ENCODE measurements at places on chromosomes 13 and 19. TPM values are rescaled to one million over a fixed set of nuclear protein-coding genes. Genes with fewer than 3 reads are reported as not detected.

GRCh38 chr19:31518216-31519020, 169.2 kb upstream of the TSHZ3 start:
- no peak for DNase-seq

DNA sequence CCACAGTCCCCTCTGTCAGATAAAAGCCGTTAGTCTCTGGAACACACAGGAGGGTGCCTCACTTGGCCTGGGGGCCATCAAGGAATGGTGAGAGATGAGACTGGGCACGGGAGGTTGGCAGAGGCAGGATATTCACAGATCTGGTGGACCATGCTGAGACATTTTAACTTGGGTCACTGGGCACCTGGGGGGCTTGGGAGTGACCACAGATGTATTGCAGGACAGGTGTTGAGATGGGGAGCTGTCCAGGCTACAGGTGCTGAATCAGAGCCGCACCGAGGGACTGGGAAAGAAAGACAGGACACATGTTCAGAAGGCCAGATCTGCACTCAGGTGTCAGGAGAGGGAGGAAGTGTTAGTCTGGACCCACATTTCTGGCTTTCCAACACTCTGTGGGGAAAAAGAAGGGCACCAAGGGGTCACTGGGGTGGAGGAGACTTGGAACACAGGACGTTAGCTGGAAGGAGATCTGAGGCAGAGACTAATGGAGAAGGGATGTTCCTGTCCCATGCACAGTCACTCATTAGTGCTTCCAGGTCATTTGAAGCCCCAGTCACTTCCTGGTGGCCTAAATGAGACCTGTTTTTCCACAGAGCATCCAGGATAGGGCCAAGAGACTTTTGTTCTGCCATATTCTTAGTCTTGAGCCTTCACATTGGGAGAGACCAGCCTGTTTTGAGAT, 56.1 kb downstream of the CHST8 start:
- no peak for DNase-seq

DNA sequence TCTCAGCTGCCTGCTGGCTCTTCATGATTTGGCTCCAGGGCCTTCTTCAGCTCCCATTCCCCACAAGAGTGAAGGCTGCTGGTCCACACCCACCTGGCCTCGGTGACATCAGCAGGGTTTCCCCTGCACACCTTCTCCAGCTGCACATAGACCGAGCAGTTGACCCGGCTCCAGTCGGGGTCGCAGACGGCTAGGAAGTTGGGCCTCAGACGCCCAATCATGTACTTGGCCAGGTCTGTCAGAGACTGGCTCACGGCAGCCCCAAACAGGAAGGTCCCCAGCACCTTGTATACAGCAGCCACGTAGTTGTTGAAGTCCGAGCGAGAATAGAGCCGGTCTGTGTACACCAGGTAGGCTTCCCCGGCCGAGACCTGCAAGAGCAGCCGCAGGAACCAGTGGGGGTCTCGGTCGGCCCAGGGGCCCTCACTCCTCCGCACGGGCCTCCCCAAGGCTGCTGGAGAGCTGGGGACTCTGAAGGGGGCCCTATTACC, 3.8 kb downstream of the PLPP2 start:
- DNase-seq, result no peak

DNA sequence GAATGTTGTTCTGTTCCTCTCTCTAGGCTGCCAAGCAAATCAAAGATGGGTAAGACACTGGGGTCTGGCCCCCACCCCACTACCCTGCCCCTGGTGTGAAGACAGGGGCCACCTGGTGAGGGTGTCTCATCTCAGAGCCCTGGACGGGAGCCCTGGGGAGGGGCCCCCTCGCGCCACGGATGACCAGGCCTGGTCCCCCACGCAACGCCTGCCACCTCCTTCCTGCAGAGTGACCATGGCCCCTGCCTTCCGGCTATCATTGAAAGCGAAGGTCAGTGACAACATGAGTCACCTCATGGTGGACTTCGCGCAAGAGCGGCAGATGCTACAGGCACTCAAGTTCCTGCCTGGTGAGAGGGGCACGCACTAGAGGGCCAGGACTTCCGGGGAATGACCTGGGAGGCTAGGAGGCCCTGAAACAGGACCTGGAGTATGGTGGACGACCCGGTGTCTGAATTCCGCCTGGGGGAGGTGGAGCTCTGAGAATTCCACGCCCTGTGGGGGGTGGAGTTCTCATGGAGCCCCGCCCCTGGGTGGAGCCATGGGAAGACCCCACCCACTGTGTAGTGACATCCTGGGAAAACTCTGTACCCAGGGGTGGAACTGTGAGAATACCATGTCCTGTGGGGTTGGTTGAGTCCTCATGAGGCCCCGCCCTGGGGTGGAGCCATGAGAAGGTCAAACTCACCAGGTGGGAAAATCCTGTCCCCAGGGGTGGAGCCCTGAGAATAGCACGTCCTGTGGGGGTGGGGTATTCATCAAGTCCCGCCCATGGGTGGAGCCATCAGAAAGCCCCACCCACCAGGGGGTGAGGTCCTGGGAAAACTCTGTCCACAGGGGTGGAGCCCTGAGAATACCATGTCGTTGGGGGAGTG, 6.1 kb downstream of the FSD1 start:
- no peak for DNase-seq

GRCh38 chr13:46389457-46390451, 2.7 kb upstream of the RUBCNL start:
- DNase-seq, result no peak

DNA sequence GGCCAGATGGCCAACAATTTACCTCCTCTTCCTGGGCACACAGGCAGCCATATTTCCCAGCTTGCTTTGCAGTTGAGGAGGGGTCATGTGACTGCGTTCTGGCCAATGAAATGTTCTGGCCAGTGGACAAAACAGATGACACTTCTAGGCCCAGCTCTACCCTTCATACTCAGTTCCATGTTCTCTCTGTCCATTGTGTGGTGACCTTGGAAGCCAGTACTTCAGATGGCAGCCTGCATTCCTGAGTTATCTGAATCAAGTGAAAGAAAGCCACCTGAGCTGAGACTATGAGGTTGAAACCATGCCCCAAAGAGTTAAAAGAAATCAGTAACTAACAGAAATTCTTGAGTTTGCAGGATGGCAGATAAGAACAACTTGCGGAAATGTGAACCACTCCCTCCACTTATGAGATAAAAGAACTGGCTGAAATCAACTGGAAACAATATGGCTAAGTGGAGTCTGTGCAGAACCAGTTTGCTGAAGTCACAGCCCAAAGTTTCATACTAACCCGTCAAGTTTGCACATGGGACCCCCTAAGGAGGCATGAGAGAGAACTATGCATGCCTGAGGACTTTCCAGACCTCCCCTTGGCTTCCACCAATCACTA, 8.1 kb downstream of the FAM187B start:
- no peak for DNase-seq

- DNase-seq, result no peak
Observed at GRCh38 chr13:105202354-105202753, 1333.1 kb downstream of the EFNB2 start.

DNA sequence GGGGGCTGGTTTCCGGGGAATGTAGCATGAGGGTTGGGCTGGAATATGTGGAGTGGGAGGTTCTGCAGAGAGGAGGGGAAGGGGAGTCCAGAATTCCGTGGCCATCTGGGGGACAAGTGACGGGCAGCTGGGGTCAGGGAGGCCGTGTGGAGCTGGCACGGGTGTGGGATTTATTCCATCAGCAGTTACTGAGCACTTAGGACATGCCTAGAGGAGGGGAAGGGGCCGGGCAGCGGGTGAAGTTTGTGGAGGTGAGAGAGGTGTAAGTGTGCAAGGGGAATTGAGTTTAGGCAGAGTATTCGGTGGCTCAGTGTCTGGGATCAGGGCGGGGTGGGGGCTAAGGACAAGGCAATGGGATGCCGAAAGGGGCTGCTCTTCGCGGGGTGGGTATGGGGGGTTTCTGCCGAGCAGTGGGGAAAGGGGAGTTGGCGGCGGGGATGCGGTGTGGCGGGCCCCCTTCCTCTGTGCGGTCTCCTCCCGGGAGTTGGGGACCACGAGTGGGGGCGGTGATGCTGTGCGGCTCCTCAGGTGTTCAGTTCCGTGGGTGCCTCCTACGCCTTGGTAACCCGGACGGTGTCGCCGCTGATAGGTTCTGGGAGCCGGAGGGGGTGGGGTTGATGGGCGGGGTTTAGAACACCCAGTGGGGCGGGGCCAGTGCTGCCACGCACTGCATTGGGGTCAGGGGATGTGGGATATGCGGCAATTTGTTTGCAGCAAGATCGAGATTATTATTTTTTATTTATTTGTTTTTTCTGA, 5.4 kb downstream of the CCDC61 start:
- peak; percentile 51 for DNase-seq

GRCh38 chr19:45667620-45668341, at the start of gene GIPR:
Gene GIPR, plus strand, starts transcription at chr19:45668221. Its CDS starts 1,300 bp downstream, at chr19:45669521.
- DNase-seq, result peak; percentile 59

GRCh38 chr19:31578326-31578725, 229.1 kb upstream of the TSHZ3 start:
- no peak for DNase-seq

- DNase-seq, result no peak
Observed at GRCh38 chr13:40878823-40879222, 89.4 kb downstream of the SLC25A15 start.

DNA sequence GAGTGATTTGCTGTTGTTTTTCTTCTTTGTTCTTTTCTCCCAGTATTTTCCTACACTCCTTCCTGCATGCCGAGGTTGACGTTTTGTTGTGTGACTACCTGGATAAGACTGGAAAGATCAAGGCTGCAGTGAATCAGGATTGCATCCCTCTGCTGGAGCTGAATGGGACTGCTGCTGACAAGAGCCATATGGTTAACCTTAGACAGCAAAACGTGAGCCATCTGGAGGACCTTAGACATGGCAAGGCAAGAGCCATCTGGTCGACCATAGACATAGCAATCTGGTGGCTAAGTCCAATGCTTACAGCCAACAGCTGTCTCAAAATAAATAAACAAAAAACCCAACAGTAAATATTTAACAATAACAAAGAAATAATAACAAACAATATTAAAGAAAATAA, 42.6 kb upstream of the ZNF91 start:
- DNase-seq, result no peak

DNA sequence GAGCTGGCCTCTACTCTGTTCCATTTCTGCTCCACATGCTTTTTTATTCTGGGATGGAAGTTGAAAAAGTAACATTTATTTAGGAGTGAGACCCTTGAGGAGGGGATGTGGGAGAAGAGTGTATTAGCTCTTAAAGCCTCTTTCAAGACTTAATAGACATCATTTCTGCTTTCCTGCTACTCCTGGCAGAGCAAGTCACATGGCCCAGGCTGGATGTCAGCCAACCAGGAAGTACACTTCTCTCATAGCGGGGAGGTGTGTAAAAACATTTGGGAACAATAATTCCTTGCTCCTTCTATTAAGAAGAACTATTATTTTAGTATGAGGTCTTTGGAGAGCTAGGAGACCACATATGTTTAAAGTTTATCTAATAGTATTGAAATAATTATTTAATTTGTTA, 40.6 kb upstream of the FAM216B start:
- DNase-seq, result peak; percentile 63

DNA sequence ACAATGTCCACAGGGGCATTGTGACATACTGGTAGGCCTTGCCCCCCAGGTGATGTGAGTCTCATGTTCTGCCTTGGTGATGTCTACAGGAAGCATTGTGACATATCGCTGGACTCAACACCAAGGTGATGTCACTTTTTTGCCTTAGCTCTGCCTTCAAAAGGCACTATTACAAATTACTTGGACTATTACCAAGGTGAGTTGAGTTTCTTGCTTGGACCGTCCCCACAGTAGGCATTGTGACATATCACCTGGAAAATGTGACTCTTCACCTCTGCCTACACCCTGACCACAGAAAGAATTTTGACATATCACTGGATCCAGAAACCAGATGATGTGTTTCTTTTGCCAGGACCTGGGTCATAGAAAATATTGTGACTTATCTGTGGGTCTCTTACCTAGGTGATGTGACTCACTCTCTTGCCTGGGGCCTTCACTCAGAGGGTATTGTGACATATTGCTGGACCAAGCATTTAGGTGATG, 60.6 kb upstream of the ZNF724 start:
- DNase-seq, result no peak

GRCh38 chr13:98275681-98276171, 98.7 kb upstream of the RNF113B start:
- DNase-seq, result no peak

The CCNA1 gene
- total RNA-seq, result not detected

The LIPE gene
- total RNA-seq, result 174 TPM

The ADGRL1 gene
- total RNA-seq, result 23.9 TPM

Data from left cardiac atrium (tissue), 4 donors.